ENCODE measurements at places on chromosomes 13 and 19.

DNA sequence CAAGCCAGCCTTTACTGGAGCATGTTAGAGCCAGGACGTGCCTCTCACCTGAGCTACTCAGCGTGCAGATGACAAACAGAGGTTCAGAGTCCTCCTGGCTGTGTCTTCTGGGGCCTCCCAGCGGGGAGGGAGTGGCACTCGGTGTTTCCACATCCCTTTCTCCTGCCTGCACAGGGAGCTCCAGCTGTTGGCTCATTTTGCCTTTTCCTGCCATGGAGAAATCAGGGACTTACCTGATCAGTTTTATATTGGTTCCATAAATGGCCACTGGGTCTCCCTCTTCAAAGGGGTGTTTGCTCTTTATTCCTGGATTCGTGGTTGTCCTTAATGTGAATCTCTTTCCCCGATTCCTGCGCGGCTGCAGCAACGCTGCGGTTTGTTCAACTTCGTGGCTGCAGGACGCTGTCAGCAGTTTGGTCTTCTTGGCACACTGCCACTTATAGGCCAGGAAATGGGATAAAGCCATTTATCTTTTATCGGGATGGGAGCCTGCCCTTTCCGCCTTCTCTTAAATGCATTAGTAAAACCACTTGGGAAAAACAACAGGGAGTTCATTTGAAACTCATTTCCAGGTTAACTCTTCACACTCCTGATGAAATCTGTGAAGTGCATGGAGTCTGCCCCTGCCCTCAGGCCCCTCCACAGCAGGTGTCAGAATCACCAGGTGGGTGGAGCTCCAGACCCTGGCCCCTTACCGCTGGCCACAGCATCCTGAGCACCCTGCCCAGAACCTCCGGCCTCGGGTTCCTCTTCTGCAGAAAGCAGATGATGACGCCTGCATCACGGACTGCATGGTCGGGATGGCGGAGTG, 39.8 kb upstream of the MCF2L start:
- no peak for DNase-seq

- no peak for DNase-seq
Observed at GRCh38 chr19:17749912-17750317, 1.4 kb upstream of the FCHO1 start.

- DNase-seq = no peak
Observed at GRCh38 chr13:109816112-109816807, 29.9 kb upstream of the IRS2 start.

- DNase-seq = no peak
Observed at GRCh38 chr19:39448271-39448670, 2.9 kb downstream of the SUPT5H start.

GRCh38 chr13:62176051-62176450, 760.4 kb upstream of the PCDH20 start:
- DNase-seq = no peak

GRCh38 chr13:23684647-23685046, 114.4 kb downstream of the TNFRSF19 start:
- DNase-seq = no peak

GRCh38 chr13:106917024-106917571, 349.2 kb upstream of the ARGLU1 start:
- no peak for DNase-seq

DNA sequence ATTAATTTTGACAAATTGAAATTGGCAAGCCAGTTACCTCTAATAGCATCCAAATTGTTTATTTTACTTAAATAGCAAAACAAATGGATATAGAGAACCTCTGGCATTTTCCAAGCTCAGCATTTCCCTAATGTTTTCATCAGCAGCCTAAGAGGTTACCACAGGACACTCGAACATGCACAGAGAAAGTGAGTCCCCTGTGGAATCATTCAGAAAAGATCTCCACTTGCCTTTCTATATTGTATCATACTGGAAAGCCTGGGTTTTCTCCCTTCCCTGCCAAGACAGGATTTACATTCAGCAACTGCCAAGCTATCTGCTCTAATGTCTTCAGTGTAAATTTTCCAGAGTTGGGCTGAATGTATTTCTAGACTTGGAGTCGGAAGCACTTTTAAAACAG, 188.9 kb downstream of the KCTD12 start:
- DNase-seq = no peak

GRCh38 chr13:105502193-105502592, 1033.3 kb downstream of the EFNB2 start:
- DNase-seq = no peak

- DNase-seq = peak; percentile 32
Observed at GRCh38 chr19:49327878-49328544, 3.0 kb upstream of the SLC6A16 start.

GRCh38 chr13:45623516-45624090, 8.1 kb upstream of the ERICH6B start:
- no peak for DNase-seq

- DNase-seq = no peak
Observed at GRCh38 chr13:105151639-105152038, 1383.8 kb downstream of the EFNB2 start.

GRCh38 chr19:45814851-45815480, at the start of gene RSPH6A:
RSPH6A (minus strand) TSS chr19:45815308; CDS start chr19:45815176, 132 bp downstream.
- no peak for DNase-seq

DNA sequence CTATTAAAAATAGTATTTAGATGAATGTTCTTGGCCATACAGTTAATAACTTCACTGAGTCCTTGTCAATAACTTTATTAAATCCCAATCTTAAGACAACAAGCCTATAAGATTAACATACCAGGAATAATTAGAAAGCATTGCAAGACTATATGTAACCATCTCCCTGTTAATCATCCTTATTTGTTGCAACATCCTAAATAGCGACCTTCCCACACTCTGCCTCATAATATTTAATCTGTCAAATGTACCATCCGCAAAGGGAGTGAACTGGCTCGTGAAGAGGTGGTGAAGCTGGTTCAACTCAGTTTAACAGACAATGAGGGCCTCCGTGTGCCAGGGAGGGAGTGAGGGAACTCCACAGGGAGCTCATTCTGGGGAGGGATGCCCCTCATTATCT, 33.9 kb downstream of the KL start:
- DNase-seq = no peak

GRCh38 chr13:27644302-27644701, 22.6 kb downstream of the POLR1D start:
- DNase-seq = no peak

DNA sequence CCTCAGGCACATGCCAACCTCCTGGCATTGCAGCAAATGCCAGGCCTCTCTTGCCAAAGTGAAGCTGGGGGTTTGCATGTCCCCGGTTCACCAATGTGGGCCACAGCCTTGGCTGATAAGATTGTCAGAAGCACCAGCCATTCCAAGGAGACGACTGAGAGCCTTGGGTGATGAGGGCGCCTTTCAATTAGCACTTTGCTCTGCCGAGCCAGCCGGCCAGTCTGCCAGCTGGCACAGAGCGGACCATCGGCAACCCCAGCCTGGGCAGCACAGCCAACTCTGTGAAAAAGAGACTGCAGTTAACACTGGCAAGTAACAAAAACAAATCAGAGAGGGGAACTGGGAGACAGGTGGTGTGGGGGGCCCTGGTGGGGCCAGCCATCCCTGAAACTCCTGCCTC, 67.3 kb downstream of the EFNB2 start:
- DNase-seq = no peak

DNA sequence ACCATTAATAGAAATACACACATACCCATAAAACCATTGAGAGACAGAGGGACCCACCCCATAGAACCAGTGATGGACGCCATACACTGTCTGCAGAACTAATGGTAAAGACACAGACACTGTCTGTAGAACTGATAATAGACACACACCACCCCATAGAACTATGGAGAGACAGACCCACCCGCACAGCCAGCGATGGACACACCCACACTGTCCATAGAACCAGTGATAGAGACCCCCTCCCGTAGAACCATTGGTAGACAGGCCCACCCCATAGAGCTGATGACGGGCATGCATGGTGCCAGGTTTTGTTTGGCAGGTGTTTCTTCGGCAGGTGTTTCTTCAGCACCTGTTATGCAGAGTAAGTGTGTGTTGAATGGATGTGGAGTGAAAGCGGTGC, 88.3 kb upstream of the TEX29 start:
- DNase-seq = no peak

- no peak for DNase-seq
Observed at GRCh38 chr19:35080613-35081170, 34.9 kb upstream of the FXYD3 start.

GRCh38 chr13:90997951-90998350, 349.5 kb upstream of the MIR17HG start:
- no peak for DNase-seq

GRCh38 chr13:83937579-83937978, 55.3 kb upstream of the SLITRK1 start:
- DNase-seq = no peak

GRCh38 chr19:14181906-14182305, 24.1 kb downstream of the ADGRL1 start:
- DNase-seq = no peak

Measured in activated T-helper 1 cell treated with anti-CD3 and anti-CD28 coated beads, Interleukin-12 subunit alpha, Interleukin-12 subunit beta, Interleukin-2, Interleukin-4 antibody, amounts not matched to agents 30 ng/mL and 10 ng/mL and 1 ng/mL, durations not matched to agents 14 hours and 24 hours and 36 hours (primary cell).